ENCODE measurements at places on chromosomes 3 and 15.
A peak's percentile ranks its signal among the peaks of the same experiment; 100 is the strongest.

DNA sequence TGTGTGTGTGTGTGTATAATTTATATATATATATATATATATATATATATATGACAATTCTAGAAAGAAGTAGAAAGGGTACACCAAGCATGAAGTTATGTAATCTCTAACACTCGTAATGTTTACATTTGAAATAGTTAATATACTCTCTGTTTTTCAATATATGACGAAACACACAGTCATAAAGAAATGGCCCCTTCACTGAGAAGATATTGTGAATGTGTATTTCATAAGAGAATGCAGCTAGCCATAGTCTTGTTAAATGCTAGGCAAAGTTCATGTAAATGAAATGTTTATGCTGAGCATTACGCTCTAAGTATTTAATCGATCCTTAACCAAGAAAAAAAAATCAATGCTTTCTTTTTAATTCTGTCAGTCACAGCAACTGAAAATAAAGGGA, 154.7 kb upstream of the TSPAN3 start:
- no peak for DNase-seq

DNA sequence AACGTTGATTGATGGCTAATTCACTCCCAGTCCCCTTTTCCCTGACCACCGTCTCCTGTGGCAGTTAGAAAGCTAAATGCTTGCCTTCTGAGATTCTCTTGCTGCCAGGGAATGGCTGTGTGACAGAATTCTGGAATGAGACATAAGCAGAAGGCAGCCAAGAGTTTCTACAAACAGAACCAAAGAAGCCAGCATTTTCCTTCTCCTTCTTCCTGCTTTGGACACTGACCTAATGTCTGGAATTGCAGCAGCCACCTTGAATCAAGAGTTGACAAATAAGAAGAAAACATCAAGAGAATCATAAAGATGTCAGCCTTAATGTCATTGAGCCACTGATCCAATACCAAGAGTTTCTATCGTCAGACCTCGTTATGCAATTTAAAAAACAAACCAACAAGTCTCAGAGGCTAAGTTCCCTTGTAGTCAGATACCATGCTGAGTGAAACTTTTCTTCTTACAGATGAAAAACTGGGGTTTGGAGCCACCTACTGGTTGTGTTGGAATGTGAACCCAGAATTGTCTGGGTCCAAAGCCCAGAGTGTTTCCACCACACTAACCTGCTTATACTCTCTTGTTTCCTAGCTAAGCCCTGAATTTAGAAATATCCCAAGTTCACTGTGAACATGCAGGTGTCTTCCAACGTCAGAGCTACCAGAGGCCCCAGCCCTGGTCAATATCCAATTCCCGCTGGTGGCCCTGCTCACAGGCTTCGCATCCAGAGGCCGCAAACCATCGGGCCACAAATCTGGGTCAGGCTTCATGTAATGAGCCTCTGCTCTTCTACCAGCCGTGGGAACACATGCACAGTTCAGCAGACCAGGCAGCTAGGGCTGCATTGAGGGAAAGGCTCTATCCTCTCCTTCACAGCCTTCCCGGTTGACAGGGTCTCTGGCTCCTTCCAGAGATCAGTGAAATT, 42.5 kb downstream of the MCF2L2 start:
- DNase-seq, result peak; percentile 61

DNA sequence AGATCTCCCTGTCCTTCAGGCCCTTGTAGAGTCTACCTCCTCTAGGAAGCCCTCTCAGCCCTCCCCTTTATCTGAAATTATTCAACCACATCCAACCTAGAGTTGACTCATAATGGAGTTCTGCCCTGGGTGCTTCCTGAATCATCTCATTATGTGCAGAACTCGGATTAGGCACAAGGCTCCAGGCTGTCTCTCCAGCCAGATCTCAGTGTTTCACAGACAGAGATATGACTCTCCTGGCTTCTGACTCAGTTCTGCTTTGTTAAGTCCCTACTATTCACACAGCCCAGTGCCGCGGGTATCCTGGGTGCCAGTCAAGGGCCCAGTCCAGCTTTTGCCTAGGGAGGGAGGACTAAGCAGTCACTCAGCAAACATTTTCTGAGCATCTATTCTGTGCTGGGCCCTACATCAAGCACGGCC, 9.3 kb downstream of the STRA6 start:
- peak; percentile 99 for DNase-seq

GRCh38 chr15:22237891-22238275, 157.6 kb downstream of the OR4M2 start:
- DNase-seq, result no peak

DNA sequence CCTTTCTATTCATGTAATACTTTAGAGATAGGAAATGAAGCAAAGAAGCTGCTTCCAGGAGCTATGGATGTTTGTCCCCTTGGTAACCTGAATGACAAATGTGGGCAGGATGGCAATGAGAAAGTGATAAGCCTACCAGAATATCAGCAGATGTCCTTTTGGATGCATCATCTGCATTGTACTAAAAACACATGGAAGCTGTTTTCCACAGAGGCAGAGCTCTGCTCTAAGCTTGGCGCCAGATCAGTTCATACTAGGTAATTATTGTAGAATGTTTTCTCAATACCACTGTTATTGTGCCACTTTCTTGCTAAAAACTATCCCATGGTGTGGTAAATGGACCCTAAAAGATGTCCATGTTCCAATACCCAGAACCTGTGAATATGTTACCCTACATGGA, 100.2 kb downstream of the DTWD1 start:
- no peak for DNase-seq

- no peak for DNase-seq
Measured at GRCh38 chr3:107794664-107795443, 272.1 kb downstream of the BBX start.

- no peak for DNase-seq
Measured at GRCh38 chr3:86771741-86772512, 219.0 kb downstream of the VGLL3 start.

Data from bronchial epithelial cell (primary cell).